ENCODE measurements at places on chromosomes 7 and 10.

- DNase-seq = no peak
Observed at GRCh38 chr7:78463039-78463438, 664.5 kb downstream of the PHTF2 start.

DNA sequence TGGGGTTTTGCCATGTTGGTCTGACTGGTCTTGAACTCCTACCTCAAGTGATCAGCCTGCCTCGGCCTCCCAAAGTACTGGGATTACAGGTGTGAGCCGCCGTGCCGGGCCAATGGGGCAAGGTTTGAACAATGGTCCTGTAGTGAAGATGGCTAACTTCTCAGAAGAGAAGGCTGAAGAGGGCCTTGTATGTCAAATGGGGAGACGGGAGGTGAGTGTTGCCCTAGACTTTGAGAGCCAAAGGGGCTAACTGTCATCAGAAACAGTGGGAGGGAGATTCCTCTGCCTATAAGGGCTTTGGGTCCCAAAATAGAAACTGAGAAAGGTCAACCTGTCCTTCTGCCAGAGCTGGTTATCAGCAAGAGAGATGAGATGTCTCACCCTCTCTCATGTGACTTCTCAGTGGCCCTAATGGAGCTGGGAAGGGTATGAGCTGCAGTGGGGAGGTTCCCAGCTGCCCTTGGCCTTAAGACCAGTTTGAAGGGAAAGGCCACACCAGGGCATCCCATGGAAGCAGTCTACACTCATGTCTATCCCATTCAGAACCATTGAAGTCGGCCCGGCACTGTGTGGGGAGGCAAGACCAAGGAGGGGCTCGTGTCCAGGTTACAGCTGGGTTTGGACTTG lies 1.3 kb upstream of the SAMD8 start:
- DNase-seq = no peak

GRCh38 chr10:21511095-21511570 lies 14.3 kb downstream of the SKIDA1 start:
- DNase-seq = no peak

- peak; percentile 78 for DNase-seq
Observed at GRCh38 chr10:117004227-117005025, 561 bp downstream of the SHTN1 start.

DNA sequence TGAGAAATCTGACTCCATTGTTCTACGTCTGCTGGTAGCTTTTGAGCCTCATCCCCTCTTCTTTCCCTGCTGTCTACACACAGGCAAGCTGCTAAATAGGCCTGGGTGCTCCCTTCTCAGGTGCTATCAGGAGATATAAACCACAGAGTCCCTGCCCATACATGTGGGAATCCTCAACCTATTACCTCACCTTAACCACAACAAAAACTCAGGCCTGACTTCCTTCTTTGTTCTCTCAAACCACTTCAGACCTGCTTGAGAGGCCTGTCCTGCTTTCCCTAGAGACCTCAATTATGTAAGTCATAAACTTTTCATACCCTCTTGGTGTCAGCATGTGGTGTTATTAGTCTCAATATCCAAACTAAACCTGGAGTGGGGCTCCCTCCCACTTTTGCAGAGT lies 75.0 kb upstream of the MAGI2 start:
- DNase-seq = no peak

DNA sequence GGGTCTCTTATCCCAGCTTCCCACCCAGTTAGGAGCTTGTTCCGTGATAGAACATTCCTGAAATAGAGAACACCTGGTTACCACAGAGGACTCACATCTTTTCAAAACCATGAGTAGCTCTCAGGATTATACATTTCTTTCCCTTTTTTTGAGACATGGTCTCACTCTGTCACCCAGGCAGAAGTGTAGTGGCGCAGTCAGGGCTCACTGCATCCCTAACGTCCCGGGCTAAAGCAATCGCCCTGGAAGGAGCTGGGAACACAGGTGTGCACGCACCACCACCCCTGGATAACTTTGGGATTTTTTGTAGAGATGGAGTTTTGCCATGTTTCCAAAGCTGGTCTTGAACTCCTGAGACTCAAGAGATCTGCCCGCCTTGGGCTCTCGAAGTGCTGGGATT lies 144.0 kb downstream of the RNF216 start:
- DNase-seq = no peak

GRCh38 chr7:52355053-52355452 lies 680.4 kb upstream of the POM121L12 start:
- no peak for DNase-seq

- DNase-seq = no peak
Observed at GRCh38 chr10:55519264-55519663, 718.2 kb upstream of the PCDH15 start.

DNA sequence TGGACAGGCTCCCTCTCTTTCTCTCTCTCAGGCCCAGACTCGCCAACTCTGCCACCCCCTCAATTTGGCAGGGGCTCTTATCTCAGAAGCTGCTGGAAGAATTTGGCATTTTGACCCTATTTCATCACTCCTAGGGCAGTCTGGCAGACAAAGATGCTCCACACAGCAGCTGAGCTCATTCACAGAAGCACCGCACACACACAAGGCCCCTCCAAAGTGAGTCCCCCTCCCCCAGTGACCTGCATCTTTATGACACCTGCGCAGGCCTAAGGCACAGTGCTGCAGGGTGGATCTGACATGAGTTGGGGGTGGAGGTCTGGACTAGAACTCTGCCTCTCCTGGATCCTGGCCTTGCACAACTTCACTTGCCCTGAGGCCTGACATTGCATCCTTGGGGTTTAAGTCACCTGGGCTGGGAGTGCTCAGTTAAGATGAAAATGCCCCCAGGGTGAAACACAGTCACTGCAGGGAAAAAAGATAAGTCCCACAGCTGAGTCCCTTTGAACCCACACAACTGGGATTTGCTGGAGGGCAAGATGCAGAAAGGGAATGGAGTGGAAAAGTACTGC lies 41.1 kb upstream of the DUSP5 start:
- DNase-seq = no peak

GRCh38 chr10:86690231-86690630 lies 21.9 kb downstream of the LDB3 start:
- DNase-seq = no peak

- peak; percentile 27 for DNase-seq
Observed at GRCh38 chr7:1624999-1625927, 44.8 kb upstream of the ELFN1 start.

GRCh38 chr10:88598055-88598454 lies 11.5 kb downstream of the LIPJ start:
- DNase-seq = no peak

- peak; percentile 83 for DNase-seq
Observed at GRCh38 chr7:76281006-76281705, 21.3 kb upstream of the HSPB1 start.

GRCh38 chr7:102009628-102010027 lies 192.2 kb downstream of the CUX1 start:
- no peak for DNase-seq

GRCh38 chr10:60073781-60074656 lies 167.7 kb upstream of the CCDC6 start:
- DNase-seq = no peak

DNA sequence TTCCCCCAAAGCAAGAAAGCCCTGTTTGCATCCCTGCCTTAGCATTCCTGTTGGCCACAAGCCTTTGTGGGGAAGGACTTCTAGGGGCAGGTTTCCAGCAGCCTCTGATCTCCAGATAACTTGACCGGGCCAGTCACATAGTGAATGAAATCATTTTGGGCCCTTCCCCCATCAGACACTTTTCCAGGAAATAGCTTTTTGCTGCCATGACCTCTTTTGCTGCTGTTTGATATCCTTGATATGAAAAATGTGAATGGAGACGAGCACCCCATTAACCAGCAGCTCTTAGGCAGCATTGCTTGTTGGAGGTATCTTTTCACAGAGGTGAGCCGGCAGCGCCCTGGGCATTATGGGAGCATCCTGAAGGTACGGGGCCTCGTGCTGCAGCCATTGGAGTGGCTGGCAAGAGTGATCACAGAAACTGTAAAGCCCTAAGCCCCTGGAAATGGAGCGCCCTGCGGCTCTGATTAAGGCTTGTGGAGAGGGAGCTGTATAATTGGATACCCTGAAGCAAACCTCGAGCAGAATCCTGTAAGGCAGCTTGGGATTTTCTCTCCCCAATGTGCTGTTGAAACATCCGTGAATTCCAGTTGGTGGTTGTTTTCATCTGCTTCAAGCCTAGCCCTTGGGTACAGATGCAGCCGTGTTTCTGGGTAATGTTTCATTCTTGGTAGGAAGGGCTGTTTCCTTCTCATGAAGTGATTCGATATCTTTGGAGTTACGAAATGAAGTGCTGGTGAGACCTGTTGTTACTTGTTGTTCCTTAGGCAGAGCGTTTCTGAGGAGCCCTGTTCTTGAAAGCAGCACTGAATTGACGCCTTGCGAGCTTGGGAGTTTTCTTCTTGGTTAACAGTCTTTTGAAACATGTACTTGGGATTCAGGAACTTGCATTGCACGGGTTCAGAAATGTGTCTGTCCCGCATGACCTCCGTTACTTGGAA lies 179.0 kb downstream of the PTEN start:
- DNase-seq = peak; percentile 16

DNA sequence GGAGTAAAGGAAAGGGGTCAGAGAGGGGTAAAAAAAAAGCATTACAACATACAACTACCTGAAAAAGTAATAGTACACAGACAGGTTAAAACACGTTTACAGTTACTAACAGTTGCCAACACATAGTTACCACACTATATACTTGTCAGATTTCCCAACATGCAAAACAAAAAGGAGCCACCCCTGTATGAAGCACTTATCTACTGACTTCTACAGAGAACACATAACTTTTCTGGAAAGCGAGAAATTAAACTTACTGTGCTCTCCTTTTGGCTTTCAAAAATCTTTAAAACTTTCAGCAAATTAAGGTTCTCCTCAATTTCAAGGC lies 2.1 kb downstream of the ABI1 start:
- no peak for DNase-seq

- no peak for DNase-seq
Observed at GRCh38 chr10:79105150-79105739, 36.5 kb downstream of the ZMIZ1 start.

- DNase-seq = no peak
Observed at GRCh38 chr7:67856046-67856445, 859.4 kb downstream of the TYW1 start.
